ENCODE measurements at places on chromosomes 4 and X.
A peak's percentile ranks its signal among the peaks of the same experiment; 100 is the strongest.

- no peak for DNase-seq
These were observed 42.3 kb upstream of the PPARGC1A start for GRCh38 chr4:23932186-23932585.

DNA sequence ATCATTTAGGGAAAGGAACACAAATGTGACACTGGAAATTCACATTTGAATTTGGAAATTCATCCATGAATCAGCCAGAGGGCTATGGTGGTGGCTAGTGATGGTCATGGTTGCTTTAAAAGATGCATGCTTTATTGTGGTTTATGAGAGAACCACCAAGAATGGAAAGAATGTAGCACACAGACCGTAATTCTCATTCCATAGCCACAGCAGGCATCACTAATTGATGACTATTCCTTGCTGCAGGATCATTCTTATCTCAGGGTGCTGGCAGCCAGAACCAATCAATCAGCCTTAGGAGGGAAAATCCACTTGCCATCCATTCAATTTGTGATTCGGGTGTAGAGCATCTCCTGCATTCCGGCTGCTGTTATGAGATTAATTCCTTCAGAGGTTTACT lies 115.6 kb downstream of the DHRSX start:
- no peak for DNase-seq

DNA sequence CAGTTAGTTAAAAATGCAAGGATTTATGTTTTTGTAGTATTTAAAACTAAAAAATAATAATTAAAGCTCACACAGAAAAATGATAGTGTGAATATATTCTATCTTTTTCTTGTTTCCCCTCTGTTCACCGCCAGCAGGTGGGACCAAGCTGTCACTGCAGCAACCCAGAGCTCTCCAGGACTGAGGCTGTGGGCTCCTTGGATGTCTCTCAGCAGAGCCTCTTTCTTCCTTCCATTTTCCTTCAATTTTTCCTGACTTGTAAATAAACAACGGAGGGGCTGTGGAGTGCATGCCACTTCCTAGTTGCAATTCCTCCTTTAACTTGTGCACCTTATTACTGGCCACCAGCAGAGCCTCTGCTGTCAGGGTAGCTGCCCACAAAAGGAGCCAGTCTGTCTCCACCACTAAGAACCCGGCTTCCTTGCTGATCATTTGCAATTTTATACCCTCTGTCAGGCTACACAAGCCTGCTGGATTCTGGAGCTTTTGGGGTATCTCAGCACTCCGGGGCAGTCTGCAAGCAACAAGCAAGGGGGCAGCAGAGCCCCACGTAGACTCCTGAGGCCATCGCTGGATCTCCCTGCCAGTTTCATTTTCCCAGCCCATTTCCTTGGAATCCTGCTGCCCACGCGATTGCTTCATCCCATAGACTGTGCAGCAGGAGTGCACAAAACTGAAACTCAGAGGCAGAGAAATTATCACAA lies 1467.4 kb downstream of the C4orf33 start:
- peak; percentile 79 for DNase-seq

- DNase-seq, result no peak
These were observed 29.5 kb upstream of the BMPR1B start for GRCh38 chr4:94728056-94728766.

GRCh38 chr4:47499700-47500099 lies 14.6 kb downstream of the ATP10D start:
- DNase-seq, result no peak

- DNase-seq, result no peak
These were observed 993.2 kb upstream of the PCDH7 start for GRCh38 chr4:29726938-29727337.

DNA sequence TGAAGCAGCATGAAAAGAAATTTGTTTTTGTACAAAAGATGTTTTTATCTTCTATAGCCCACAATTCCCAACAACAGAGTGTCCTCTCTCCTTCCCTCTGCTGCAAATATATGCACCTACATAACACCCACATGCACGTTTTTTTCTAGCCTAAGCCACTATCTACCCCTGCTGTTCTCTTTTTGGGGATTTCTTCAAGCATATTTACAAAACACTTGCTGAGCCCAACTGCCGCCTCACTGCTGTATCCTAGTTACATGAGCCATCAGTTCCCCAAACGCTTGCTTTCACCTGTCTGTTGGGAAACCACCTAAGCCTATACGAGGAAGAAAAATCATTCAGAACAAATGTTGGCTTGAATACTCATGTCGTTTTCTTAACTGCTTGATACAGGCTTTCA lies 127.2 kb downstream of the CHRNA9 start:
- no peak for DNase-seq

GRCh38 chr4:1255699-1256098 lies 6.8 kb upstream of the CTBP1 start:
- DNase-seq, result no peak

DNA sequence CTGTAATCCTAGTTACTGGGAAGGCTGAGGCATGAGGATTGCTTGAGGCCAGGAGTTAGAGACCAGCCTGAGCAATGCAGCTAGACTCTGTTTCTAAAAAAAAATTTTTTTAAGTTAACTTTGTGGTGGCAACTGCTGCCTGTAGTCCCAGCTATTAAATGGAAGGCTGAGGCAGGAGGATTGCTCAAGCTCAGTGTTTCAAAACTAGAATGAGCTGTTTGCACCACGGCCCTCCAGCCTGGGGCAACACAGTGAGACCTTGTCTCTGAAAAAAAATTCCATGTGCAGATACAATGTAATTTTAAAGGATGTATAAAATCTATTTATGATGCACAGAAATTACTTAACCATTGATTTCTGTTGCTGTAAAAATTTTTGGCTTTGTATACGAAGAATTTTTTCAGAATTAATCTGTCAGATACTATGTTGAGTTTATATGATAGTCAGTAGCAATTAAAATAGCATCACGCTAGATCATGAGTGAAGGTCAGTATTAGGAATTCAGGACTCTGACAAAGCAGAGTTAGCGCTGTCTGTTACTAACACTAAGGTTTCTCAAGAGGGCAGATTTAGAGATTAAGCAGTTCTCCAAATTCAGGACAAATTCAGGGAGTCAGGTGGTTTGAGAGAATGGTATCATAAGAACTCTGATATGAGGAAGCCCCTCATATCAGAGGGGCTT lies 8.3 kb upstream of the AGA start:
- DNase-seq, result no peak

Measured in amniotic stem cell (primary cell).